Stimulated activated CD8-positive, alpha-beta memory T cell treated with anti-CD3 and anti-CD28 coated beads, Interleukin-15, amount 100 ng/mL, for 24 hours (primary cell): ENCODE measurements at places on chromosomes 7 and 10.

DNA sequence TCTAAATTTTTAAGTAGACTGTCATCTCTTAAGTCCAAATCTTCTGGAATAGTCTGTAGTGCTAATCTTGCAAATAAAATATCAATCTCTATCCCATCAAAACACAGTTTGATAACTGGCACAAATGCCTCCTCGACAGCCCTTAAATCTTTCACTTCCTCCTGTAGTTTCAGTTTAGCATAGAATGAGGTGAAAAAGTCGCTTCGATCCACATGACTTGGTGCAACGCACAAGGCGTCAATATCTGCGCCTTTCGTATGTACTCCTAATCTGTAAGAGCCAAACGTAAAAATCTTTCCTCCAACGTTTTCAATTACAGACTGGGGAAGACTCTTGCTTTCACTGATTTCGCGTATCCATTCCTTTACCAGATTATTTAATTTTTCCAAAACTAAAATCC is 603 bp downstream of the PAPOLB start:
- DNase-seq, result no peak

- no peak for DNase-seq
These were observed 186.1 kb downstream of the MLLT10 start for GRCh38 chr10:21720090-21720489.

- DNase-seq, result no peak
These were observed 216.9 kb upstream of the GLI3 start for GRCh38 chr7:42453931-42454361.

- DNase-seq, result no peak
These were observed 18.6 kb upstream of the DNAJB6 start for GRCh38 chr7:157318015-157318706.

- no peak for DNase-seq
These were observed 4.6 kb downstream of the SLC13A4 start for GRCh38 chr7:135723411-135723810.

DNA sequence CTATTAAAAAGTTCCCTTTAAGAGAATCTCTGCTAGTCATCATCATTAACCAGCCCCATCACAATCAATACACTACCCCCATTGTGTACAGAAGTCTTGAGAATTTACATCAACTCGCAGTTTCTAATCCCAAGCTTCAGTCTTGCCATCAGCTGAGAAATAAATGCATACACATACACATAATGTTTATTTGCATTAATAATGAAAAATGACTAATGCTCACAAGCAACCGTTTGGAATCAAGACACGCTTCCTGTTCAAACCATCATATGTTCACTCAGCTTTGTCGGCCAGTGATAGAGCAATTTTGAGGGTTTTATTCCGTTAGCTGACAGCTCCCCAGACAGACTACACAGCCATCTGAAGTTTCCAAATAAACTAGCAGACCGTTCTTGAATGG is 287.1 kb downstream of the SFMBT2 start:
- DNase-seq, result no peak

DNA sequence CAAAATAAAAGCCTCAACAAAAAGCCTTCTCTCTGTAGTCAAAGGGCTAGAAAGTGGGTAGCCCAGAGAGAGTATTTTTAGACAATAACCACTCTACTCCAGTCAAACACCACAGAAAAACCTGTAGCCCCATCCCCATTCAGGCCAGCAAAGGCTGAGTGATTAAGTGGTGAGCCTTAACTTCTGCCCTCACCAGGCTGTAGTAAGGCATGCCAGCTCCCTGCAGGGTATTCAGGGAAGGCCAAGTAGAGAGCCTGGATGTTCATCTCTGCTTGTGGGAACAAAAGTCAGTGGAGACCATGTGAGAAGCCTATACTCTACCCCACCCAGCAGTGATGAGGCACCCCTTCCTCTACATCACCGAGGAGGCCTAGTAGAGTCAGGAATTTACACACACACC is 51.2 kb downstream of the HIF1AN start:
- no peak for DNase-seq

- DNase-seq, result no peak
These were observed 23.7 kb downstream of the RTKN2 start for GRCh38 chr10:62244785-62245467.

DNA sequence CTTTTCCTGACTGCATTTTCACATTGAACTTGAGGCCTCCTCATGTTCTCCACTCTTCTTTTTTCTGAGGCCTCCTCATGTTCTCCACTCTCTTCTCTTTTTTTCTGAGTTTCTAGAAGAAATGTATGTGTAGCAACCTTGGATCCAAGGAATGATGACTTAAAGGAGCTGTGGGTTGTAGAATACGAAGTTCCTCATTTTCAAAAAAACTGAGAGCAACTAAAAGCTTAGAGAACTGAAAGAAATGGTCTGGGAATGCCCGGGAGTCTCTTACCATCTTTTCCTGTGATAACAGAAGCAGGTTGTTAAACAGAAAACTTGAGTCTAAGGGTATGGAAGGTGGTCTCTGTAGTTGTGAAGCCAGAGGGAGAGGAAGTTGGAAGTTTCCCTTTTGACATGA is 32.8 kb downstream of the MRPS33 start:
- no peak for DNase-seq

GRCh38 chr7:29300026-29300480 is 105.5 kb downstream of the CHN2 start:
- no peak for DNase-seq

- no peak for DNase-seq
These were observed at the start of gene MARVELD1 for GRCh38 chr10:97713339-97713825. Gene MARVELD1, plus strand, starts transcription at chr10:97713730. Its CDS starts 147 bp downstream, at chr10:97713877.

DNA sequence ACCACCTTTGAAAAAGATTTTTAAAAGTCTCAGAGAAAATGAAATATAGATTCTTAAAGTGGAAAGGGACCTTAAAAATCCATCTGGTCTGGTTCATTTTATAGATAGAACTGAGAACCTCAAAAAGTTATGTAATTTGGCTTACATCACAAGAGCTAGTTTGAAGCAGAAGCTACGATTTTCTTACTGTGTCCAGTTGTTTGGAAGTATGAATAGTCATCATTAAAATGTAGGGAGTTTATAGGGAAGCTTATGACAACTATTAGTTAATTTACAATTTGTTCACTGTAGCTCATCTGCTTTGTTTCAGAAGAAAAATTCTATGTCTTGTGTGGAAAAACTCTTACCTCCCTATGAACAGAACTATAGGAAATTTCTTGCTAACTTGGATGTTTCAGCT is 26.9 kb downstream of the ZEB1 start:
- no peak for DNase-seq

- no peak for DNase-seq
These were observed 20.0 kb upstream of the SDK1 start for GRCh38 chr7:3280946-3281656.

DNA sequence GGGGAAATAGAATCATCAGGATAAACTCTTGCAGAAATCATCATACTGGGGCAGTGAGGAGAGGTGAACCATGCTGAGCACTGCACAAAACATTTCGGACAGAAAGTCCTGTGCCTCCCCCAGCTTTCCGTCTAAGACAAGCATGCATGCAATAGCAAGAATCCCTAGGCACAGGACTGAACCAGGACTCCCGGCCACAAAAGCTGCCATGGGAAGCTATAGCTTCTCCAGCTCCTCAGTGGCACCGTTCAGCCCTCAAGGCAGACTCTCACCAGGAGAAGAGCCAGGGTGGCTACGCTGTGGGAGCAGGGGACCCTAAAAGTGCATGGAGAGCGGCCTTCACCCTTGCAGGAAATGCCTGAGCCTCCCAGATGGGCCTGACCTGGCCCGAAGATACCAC is 70.8 kb downstream of the ASB13 start:
- no peak for DNase-seq

GRCh38 chr7:92987095-92987494 is 130.7 kb downstream of the SAMD9 start:
- no peak for DNase-seq

DNA sequence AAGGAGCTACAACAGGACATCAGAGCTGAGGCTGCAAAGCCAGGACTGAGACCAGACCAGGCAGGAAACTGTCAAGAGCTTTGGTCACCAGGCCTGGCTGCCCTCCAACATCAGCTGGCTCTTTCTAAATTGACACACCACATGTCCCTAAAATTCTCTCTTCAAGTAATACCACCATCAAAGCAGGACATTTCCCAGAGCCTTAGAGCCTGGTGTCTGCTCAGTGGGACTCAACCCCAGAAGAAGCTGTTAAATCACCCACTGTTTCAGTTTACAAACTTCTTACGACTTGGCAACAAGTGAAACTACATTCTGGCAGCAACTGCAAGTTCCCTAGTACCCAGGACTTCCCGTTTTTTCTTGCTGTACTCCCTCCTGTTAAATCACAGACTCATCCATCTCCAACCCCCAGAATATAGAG is 3.8 kb upstream of the IL6 start:
- DNase-seq, result no peak

GRCh38 chr7:4085937-4086691 is 596.0 kb upstream of the FOXK1 start:
- no peak for DNase-seq

- DNase-seq, result no peak
These were observed 6.8 kb upstream of the MSRB2 start for GRCh38 chr10:23088609-23089008.

DNA sequence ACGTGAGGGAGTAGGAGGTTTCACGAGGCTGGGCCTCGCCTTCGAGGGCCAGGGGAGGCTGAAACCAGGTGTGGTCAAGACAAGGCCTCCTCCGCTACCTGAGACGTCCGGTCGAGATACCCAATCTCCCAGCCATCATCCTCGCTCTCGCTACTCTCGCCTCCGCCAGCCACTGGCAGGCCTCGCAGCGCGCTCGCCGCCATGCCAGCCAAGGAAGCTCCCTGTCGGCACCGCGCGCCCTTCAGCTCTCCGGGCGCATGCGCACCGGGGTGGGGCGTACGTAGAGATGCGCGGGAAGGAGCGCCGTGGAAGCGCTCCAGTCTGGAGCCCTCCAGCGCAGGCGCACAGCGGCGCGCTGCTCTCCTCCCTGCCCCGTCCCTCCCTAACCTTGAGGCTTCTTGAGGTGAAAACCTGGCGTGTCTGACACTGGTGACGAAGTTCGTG is at the start of gene ASZ1:
TSS of gene ASZ1 (minus strand) at position 236 of the 444 bp plus-strand sequence. CDS start at position 203, 33 bp downstream.
- DNase-seq, result no peak

DNA sequence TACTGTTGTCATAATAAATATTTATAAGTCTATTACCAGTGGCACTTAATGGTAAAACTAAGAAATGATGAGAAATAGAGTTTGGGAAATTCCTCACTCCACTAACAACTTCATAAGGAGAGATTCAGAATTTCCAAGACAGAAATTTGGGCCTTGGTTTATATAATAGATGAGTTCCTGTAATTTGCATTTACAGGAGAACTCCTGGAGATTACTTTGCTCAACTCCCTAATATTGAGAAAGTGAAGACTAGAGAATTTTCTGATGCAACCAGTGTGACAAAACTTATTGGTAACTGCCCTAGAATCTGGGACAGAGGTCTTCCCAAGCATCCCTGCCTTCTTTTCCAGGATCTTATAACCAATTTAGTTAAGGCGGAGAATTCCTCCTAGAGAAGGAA is 49.1 kb upstream of the GSAP start:
- no peak for DNase-seq

DNA sequence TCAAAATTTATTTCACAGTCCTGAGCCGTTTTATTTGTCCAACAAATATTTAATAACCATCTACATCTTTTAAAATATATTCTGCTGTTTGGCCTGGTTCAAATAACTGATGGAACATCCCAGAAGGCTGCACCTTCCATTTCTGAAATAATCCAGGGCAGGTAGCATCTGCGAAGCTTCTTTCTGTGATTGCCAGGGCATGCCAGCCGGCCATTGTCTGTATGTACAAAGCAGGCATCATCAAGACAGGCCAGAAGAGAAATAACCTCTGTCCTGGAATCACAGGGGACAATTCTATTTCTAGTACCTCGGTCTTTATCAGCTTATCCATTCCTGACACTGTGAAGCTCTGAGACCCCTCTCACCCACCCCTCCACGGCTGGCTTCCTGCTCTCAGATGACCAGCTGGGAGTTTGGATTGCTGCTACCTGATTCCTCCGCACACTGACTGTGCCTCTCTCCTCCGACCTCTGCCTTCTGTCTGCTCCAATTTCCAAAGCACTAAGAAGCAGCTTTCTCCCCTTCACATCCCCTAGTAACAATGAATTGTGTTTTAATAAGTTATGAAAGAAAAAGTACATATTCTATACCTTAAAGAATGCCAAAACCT is 8.0 kb downstream of the DGKI start:
- no peak for DNase-seq

GRCh38 chr7:96953676-96954513 is 51.5 kb upstream of the DLX6 start:
- no peak for DNase-seq

- DNase-seq, result no peak
These were observed 221.9 kb upstream of the INHBA start for GRCh38 chr7:41924796-41925195.

DNA sequence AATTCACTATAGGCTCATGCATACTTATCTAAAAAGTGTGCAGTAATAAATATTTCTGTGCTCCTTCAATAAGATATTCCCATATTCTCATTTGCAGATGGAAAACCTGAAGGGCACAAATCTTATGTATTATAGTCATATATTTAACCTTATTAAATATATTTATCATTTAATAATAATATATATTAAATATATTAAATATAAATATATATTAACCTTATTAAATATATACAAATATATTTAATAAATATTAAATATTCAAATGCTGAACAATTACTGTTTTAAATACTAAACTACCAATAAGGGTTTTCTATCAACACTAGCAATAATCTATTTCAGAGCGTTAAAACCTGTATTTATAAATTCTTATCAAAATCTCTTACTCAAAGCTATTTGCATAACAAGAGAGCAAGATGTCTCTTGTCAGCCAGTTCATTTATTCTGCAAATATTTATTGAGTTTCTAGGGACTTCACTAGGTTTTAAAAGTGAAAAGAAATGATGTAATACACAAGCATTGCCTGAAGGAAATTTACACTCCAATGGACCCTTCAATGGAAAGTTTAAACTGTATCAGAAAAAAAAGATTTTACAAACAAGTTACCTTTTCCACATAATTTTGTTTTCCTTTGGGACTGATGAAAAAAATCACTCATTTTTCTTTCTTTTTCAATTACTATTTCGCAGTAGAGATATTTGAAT is 159.2 kb downstream of the AGMO start:
- no peak for DNase-seq

DNA sequence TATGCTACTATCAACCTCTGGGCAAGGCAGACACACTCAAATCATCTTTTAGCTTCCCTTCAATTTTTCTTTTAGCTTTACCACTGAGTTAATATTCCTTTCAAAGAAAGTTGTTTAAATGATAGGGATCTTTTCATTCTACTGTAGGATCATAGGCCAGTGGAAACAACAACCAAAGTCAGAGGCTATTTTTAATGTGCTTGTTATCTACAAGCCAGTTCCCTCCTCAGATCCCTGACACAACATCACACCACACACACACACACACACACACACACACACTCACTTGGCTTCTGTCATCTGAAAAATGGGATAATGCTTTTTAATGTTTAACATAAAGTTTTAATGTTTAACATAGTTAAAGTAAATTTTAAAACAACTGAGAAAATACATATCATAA is 106.7 kb upstream of the CAV2 start:
- no peak for DNase-seq

- DNase-seq, result no peak
These were observed 24.7 kb downstream of the PNLIPRP3 start for GRCh38 chr10:116452338-116452720.

- DNase-seq, result no peak
These were observed 29.7 kb downstream of the FZD9 start for GRCh38 chr7:73463260-73463659.
